ENCODE measurements at places on chromosomes 1 and 21.

DNA sequence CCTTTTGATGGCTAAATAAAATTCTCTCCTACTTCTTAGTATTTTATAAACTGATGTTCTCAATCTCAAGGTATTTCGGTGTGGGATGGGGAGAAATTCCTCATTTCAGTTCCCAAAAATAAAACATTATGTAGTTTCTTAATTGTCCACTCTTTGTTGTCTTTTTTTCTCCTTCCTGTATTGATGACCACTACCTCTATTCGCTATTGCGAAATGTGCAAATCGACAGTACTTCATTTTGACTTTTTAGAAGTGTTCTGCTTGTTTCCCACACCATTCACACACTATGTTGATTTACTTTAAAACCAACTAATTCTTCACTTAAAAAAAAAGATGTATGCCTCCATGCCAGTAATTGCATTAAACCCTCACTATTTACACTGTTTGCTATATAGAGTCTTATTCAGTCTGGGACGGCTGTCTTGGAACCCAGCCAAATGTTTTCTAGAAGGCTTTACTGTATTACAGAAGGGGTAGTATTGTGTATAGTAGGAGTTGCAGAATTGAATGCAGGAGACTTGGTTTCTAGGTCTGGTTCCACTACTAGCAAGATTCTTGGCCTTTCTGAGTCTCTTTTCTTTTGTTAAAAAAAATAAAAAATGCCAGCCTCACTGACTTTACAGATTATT is 5.6 kb downstream of the RNF2 start:
- DNase-seq, result no peak

DNA sequence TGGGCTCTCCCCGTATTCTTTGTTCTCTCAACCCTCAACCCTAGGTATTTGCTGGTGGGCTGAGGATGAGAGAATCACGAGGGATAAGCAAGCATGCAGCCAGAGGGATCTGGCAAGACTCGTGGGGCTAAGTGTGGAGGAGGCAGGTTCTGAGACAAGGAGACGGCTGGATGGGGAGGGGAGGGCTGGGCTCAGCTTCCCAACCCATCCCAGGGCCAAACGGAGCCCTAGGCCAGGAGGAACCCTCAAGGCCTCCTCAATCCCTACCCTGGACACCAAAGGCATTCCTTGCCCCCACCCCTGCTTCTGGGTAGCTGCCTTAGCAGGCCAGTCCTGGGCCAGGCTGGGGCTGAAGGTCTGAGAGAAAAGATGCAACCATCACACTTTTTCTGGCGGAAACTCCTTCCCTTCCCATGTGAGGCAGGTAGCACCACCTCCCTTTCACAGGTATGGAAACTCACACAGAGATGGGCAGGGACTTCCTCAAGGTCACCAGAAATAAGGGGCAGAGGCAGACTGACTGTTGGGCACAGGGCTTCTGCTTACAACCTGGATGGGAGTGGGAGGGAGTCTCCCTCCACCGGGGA is 6.2 kb downstream of the MEF2D start:
- DNase-seq, result peak; percentile 59

DNA sequence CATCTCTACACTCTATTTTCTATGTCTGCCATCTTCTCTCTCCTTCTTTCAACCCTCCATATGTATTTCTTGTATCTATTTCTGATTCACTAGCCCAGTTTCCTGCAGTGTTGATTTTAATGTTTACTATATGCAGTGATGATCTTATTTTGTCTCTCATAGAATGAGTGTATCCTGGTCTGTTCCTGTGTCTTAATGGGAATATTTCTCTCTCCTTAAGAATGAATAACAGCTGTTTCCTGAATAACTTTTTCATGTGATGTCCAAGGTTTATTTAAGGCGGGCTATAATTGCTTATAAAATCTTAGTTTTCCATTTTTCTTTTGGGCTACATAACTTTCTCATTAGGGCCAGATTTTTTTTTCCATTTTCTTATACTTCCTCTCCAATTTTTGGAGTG is 144.5 kb downstream of the C1orf21 start:
- DNase-seq, result no peak

- DNase-seq, result no peak
Measured at GRCh38 chr1:161484613-161485012, 20.6 kb upstream of the FCGR2A start.

- no peak for DNase-seq
Measured at GRCh38 chr1:1599030-1599934, 653 bp downstream of the FNDC10 start.
